ENCODE measurements at places on chromosomes 16 and 17. TPM values are rescaled to one million over a fixed set of nuclear protein-coding genes. Genes with fewer than 3 reads are reported as not detected.

Gene SLC22A31
- total RNA-seq, result 2.1 TPM

Gene METTL2A
- 32.9 TPM for total RNA-seq

Gene CBFB
- total RNA-seq, result 50.4 TPM

Gene ENPP7
- total RNA-seq, result not detected

Gene PGS1
- total RNA-seq, result 28.8 TPM

Gene ITGA2B
- total RNA-seq, result 1.4 TPM

Gene ACADVL
- 407 TPM for total RNA-seq

Gene KCNJ18
- not detected for total RNA-seq

Gene CCL16
- not detected for total RNA-seq

Gene CA7
- not detected for total RNA-seq

Gene PIMREG
- 45.7 TPM for total RNA-seq

Gene CD300A
- total RNA-seq, result 0.07 TPM

Gene ANKRD40CL
- not detected for total RNA-seq

Gene PYY
- not detected for total RNA-seq

Gene ABCA8
- total RNA-seq, result 0.21 TPM

Gene G6PC1
- total RNA-seq, result not detected

Gene CX3CL1
- 0.32 TPM for total RNA-seq

Gene PTX4
- total RNA-seq, result not detected

Gene HSD3B7
- 14.8 TPM for total RNA-seq

All from A549 treated with DMSO at 1 μM for 4 hours (cell line).